ENCODE measurements at places on chromosomes 7 and 10.

DNA sequence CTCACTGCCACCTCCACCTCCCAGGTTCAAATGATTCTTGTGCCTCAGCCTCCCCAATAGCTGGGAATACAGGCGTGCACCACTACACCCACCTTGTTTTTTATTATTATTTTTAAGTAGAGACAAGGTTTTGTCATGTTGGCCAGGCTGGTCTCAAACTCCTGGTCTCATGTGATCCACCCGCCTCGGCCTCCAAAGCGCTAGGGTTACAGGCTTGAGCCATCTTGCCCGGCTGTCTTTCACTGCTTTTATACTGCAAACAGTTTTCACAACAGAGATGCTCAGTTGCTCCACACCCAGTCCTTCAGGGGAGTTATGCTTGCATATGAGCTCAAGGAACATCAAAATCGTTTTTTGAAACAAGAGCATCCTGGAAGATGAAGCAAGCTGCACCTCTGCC, 1.3 kb upstream of the PRR15 start:
- DNase-seq = no peak

DNA sequence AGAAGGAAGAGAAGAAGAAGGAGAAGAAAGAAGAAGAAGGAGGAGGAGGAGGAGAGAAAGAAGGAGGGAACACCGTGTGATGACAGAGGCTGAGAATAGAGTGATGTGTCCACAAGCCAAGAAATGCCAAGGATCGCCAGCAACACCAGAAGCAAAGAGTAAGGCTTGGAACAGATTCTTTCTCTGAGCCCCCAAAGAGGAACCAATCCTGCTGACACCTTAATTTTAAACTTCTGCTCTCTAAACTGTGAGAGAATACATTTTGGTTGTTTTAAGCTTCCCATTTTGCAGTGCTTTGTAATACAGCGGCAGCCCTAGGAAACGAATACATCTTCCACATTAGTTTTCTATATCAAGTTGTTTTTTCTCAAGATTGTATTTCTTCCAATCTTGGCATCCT, 13.9 kb upstream of the WNT8B start:
- DNase-seq = no peak

DNA sequence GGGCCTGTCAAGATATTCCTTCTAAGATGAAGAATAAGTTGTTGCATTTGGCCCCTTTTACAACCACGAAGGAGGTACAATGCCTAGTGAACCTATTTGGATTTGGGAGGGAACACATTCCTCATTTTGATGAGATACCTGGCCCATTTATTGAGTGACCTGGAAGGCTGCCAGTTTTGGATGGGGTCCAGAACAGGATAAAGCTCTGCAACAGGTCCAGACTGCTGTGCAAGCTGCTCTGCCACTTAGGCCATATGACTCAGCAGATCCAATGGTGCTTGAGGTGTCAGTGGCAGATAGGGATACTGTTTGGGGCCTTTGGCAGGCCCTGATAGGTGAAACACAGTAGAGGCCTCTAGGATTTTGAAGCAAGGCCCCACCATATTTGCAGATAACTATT, 704.6 kb downstream of the CCSER2 start:
- DNase-seq = no peak

DNA sequence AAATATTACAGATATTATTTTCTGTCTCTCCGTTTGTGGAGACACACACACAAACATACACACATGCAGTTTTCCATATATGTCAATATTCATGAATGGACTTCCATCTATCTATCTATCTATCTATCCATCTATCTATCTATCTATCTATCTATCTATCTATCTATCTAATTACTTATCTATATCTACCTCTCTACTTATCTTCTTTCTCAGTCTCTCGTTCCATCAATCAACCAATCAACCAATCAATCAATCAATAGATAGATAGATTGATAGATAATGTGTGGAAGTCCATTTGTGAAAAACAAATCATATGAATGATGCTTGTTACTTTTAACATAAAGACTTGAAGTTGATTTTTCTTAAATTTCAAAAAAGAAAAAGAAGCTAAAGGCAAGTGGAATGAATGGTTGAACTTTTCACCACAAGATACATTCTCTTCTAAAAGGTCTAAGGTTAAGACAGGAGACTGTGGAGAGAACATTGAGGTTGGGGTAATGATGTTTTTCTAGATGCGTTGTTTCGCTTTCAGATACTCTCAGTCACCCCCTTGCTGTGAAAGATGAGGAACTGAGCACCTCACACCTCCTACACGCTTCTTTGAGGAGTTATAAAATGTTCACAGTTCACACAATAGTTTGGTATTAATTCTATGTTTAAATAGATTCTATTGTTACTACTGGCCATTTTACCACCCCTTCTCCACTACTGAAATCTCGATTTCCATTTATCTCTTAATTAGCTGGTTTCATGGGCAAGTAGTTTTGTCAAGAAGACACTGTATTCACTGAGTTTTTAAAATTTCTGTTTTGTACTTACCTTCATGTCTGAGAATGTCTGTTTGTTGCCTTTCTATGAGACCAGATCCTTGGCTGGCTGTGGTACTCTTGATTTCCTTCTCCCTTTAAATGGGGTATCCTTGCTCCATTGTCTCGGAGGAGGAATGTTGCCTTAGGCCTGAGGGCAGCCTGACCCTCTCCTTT, 114.1 kb downstream of the EMX2 start:
- DNase-seq = no peak

GRCh38 chr10:110676016-110676415, 31.9 kb downstream of the RBM20 start:
- DNase-seq = no peak

GRCh38 chr7:25320791-25321190, 92.5 kb upstream of the NPVF start:
- DNase-seq = no peak

- DNase-seq = no peak
These were observed 56.3 kb downstream of the ARID5B start for GRCh38 chr10:61957806-61958205.

GRCh38 chr10:35745617-35746403, 103.7 kb upstream of the FZD8 start:
- no peak for DNase-seq

GRCh38 chr10:79147306-79147705, 78.5 kb downstream of the ZMIZ1 start:
- DNase-seq = no peak

DNA sequence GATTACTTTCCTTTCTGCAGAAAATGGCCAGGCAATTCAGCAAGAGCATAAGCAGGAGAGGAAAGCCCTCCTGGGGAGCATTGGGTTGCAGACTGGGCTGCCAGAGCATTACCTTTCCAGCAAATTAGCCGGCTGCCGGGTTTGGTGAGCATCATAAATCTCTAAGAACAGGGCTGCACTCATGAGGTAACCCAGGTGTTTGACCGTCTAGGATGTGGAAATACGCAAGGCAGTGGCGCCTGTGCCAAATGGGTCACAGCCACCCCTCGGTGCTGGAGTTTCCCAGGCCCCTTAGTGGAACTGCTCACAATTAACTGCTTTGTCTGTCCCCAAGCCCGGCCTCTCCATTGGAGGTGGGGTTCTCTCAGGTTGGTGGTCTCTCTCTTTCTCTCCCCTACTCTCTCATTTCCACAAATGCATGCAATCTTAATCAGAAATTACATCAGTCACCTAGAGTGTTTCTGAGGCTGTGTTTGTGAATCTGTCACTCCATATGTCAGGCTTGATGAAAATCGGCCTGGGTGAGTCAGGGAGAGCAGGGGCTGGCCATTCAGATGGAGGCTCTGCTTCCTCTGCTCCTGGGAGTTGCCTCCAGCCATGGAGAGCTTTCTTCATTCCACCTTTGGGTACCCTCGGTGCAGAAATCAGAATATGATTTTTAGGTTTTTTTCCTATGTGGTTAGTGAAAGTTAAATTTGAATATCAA, 26.7 kb downstream of the PTN start:
- no peak for DNase-seq

- DNase-seq = no peak
These were observed 128.3 kb upstream of the POT1 start for GRCh38 chr7:125057963-125058362.

DNA sequence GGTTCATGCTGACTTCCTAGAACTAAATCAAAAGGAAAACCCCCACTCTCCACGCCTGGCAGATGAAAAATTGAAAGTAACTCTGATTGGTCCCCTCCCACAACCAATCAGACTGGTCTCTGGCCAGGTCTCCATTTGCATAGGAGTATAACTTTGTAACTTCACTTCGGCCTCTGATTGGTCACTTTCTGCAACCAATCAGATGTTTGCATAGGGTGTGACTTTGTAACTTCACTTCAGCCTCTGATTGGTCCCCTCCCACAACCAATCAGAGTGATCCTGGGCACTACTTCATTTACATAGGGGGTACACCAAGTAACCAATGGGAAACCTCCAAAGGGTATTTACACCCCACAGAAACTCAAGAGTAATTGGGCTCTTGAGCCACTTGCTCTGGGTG, 306.6 kb upstream of the PFKP start:
- DNase-seq = no peak

DNA sequence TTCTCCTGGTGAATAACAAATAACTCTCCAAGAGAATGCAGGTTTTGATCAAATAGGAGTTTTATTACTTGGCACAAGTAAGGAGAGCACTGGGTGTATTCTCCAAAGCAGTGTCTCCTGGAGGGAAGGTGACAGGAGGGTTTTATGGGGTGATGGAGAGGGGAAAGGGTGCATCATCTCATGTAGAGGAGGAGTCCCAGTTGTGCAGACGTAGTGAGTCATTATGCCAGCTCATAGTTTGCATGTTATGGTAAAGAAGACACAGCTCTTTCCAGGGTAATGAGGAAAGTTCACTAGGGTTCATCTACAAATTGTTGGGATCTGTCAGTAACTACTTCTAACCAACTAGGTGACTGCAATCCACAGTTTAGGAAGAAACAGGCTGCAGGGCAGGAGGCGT, 347.9 kb upstream of the MEOX2 start:
- DNase-seq = no peak

DNA sequence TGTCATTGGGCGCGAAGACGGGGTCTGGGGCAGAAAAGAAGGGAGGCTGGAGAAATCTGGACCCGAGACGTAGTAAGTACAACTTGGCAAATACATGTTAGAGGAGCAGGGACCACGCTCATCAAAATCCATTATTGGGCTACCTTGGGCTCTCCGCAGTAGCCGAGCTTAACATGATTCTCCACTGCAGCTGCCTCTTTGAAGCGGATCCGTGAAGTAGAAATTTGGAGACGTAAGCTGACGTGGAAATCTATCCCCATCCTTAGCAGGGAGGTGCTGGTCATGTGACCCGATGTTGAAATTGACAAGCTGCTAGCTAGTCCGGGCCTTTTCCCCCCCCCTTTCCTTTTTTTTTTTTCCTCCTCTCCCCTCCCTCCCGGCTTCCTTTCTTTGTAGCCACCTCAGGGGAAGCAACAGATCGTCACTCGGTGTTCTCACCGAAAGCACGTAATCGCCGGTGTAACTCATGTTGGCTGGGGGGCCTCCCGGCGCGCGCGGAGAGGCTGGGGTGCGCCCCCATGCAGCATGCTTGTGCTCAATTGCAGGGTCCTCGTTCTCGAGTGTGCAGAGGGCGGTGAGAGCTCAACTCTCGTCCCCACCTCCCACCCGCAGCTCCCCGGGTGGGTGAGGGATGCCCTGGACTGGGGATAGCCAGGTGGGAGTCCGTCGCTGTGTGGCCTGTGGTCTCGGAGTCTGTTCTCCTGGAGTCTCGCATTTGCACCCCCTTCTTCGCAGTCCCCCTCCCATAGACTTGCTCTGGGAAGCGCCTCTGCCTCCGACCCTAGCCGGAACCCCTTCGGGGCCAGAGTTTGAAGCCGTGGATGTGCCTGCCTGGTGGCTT, at the start of gene HOXA11:
Gene HOXA11, minus strand, starts transcription at position 220 of the 841 bp plus-strand sequence. Its CDS starts 88 bp downstream, at position 132.
- no peak for DNase-seq

DNA sequence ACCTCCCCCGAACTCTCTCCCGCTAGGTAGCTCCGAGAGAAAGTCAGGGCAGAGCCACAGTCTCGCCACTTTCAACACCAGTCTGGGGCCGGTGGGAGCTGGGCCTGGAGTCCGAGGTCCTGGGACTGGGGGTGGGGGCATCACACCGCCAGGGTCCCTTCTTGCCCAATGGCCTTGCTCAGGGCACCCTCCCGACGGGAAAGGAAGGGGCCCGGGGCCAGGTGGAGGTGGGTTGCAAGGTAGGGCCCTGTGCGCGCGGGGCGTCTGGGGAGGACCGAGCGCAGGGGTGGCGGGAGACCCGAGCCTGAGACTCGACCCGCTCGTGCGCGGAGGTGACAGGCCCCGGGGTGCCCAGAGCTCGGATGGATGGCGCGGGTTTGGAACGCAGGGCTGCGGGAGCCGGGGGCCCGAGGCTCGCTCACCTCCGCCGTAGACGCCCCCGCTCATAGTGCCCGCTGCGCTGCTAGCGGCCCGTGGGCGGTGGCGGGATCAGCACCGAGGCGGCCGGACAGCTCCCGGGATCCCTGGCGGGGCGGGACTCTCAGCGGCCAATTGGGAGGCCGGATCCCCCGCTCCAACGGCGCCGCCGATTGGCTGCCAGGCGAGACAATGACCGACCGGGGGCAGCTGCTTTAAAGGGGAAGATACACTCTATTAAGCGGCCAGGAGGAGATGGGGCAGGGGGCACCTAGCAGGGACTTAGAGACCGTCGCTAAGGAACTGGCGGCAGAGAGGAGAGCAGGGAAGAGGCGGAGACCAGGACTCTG, at the start of gene ACTL6B:
Gene ACTL6B, minus strand, starts transcription at position 541 of the 767 bp plus-strand sequence. Its CDS starts 94 bp downstream, at position 447.
- DNase-seq = no peak

DNA sequence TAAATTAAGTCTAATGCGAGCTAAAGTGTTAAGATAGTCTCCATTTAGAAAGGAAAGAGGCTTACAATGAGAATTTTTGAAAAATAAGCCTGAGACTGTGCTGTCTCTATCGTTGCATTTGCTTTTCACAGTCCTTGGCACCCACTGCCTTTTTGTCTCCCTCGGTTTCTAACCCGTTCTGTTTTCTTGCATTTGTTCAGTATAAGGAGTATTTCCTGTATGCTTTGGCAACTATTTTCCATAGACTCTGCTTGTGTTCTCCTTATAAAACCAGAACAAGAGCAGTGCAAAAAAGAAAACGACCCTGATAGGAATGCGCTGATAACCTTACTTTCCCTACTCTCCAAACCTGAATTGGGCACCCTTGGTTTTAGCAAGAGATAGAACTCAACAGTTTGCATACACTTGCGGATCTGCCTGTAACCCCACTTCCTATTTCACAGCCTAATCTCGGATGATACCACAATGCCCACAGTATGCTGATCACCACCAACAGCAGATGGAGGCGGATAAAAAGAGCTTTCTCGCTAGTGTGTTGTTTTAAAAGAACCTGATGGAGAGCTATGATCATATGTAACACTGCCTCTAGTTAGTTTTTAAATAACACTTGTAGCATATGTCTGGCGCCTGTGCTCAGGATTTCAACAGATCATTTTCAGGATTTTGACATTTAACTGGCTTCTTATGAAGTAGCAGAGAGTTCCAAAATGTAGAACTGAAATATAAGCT, 1.6 kb upstream of the ARHGAP12 start:
- DNase-seq = no peak

DNA sequence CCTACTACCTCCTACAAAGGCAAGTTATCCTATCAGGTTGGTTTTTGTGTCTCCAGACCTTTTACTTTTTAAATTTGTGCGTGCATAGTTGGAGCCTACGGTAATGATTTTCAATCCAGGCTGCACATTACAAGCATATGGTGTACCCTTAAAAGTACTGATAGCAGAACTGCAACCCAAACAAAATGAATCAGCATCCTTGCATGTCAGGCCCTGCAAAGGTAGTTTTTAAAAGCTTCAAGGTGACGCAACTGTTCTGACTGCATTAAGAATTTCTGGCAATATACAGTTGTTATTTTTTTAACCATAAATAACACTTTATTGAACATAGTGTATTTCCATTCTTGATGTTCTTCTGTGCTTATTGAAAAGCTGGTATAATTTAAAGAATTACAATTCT, 28.9 kb downstream of the GNAT3 start:
- DNase-seq = no peak

GRCh38 chr10:120819366-120819765, 31.8 kb upstream of the WDR11 start:
- no peak for DNase-seq

Data from NT2/D1 (cell line).